ENCODE measurements at places on chromosomes 4 and X. TPM values are rescaled to one million over a fixed set of nuclear protein-coding genes. Genes with fewer than 3 reads are reported as not detected.
A peak's percentile ranks its signal among the peaks of the same experiment; 100 is the strongest.

FAM236B gene
- total RNA-seq: not detected

NAP1L3 gene
- total RNA-seq: 3.0 TPM

RS1 gene
- total RNA-seq: not detected

CT47A1 gene
- not detected for total RNA-seq

MSN gene
- 182 TPM for total RNA-seq

DMP1 gene
- total RNA-seq: not detected

DNA sequence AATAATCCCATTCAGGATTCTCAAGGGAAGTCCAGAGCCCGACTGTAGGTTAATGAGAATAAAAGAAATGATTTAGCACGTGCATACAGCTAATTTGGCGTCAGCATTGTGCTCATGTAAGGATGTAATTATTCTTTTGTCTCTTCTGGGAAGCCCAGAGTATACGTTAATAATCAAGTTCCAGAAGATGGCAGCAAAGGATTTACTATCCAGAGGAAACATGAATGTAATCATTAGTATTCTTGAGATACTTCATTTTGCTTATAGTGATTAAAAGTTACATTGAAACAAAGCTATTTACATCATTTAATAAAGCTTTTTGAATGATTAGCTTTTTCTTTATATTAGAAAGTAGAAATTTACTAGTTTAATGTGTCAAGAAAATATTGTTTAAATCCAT, 27.1 kb upstream of the MAP9 start:
- no peak overlapping the region for H3K4me3 ChIP-seq
- no peak for DNase-seq
- H3K27me3 ChIP-seq: no peaks in the 10 kb centered on the region
- H3K36me3 ChIP-seq: no peaks in the 10 kb centered on the region
- H3K27ac ChIP-seq: no peak overlapping the region

DNA sequence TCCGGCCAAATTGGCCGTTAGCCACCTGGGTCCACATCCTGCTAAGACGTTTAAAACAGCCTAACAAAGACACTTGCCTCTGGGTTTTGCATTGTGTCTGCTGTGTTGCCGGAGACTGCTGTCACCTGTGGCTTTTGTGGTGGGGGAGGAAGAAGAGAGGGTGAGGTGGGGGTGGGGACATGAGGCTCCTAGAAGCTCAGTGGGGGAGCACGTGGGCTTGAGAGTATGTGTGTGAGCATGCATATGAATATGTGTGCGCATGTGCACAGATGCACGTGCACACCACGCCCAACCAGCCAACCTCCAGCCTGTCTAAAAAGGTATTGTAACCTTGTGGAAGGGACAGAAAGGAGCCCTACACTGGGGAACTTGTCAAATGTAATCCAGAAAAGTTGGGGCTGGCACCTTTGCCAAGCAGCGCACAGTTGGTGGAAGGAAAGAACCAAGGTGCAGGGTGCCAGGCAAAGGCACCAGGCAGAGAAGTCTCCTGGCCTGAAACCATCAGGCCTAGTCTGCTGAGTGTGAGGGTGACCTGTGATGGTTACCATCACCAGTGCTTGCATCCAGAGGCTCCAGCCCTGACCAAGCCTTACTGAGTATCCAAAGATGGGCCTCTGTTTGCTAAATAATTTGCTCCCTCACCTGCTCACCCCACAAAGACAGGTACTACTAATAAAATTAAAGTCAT, 10.1 kb upstream of the SASH3 start:
- no peak for DNase-seq
- H3K36me3 ChIP-seq: no peaks in the 10 kb centered on the region
- no peak overlapping the region for H3K4me3 ChIP-seq
- H3K27me3 ChIP-seq: no peaks in the 10 kb centered on the region
- H3K4me1 ChIP-seq: no peaks in the 10 kb centered on the region
- no peak overlapping the region for H3K27ac ChIP-seq

GRCh38 chr4:48439988-48440387, 43.2 kb upstream of the SLC10A4 start:
- no peaks in the 10 kb centered on the region for H3K36me3 ChIP-seq
- no peaks in the 10 kb centered on the region for H3K27me3 ChIP-seq
- H3K4me3 ChIP-seq: no peak overlapping the region
- no peak overlapping the region for H3K27ac ChIP-seq

- H3K4me1 ChIP-seq: no peaks in the 10 kb centered on the region
- no peak overlapping the region for H3K4me3 ChIP-seq
- H3K36me3 ChIP-seq: no peaks in the 10 kb centered on the region
Observed at GRCh38 chrX:132648895-132649294, 160.1 kb upstream of the MBNL3 start.

- no peaks in the 10 kb centered on the region for H3K4me1 ChIP-seq
- no peak overlapping the region for H3K27ac ChIP-seq
- no peaks in the 10 kb centered on the region for H3K27me3 ChIP-seq
- no peak for DNase-seq
- H3K36me3 ChIP-seq: no peaks in the 10 kb centered on the region
- H3K4me3 ChIP-seq: no peak overlapping the region
Observed at GRCh38 chr4:22233230-22233629, 282.6 kb downstream of the ADGRA3 start.

DNA sequence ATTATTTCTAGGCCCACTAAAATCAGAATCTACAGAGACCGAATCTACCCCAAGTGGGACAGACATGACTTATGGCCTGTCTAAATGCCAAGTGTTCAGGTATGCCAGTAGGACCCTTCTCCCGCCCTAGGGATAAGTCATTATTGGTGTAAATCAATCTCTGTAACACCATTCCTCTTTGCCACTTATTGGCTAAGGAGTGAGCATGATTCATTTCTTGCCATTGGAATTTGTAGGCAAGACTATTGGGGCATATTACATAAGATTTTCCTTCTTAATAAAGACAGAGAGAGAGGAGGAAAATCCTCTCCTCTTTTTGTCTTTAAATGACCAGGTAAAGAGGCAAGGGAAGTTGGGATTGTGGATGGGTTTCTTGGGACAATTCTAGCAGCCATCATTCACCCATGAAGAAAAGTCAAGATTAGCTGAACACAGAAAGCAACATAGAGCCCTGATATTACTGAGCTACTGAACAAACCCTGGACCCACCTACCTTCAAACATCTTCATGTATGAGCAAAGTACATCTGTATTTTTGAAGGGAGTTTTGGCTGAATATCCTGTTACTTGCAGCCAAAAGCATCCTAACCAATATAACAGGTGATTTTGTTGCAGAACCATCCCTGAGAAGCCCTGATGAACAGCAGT, 2.6 kb downstream of the SLC9B2 start:
- no peaks in the 10 kb centered on the region for H3K4me1 ChIP-seq
- no peak overlapping the region for H3K27ac ChIP-seq
- no peak for DNase-seq
- H3K4me3 ChIP-seq: no peak overlapping the region
- no peaks in the 10 kb centered on the region for H3K36me3 ChIP-seq

- no peaks in the 10 kb centered on the region for H3K36me3 ChIP-seq
- DNase-seq: no peak
- no peaks in the 10 kb centered on the region for H3K4me1 ChIP-seq
- no peak overlapping the region for H3K4me3 ChIP-seq
Observed at GRCh38 chr4:101178731-101179130, 168.6 kb downstream of the PPP3CA start.

DNA sequence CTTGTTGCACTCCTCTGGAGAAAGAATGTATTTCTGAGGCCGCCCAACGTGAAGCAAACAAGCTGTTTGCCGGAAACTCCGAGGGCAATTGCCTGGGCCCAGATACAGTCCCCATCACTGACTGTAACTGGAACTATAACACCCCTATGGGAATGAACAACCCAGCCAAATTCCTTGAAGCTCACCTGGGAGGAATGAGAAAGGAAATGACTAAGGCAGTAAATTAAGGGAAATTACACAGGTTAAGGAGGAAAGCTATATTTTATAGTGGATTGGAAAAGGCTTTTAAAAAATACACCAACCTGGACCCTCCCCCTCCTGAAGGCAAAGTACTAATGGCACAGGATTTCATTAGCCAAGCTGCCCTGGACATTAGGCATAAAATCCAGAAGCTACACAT, 11.7 kb upstream of the HERC5 start:
- no peaks in the 10 kb centered on the region for H3K36me3 ChIP-seq
- DNase-seq: no peak
- H3K4me1 ChIP-seq: no peaks in the 10 kb centered on the region
- H3K4me3 ChIP-seq: no peak overlapping the region

- peaks cover 7% of the 10 kb centered on the region for H3K4me1 ChIP-seq
- peak overlapping the region; percentile 91 for H3K27ac ChIP-seq
- no peaks in the 10 kb centered on the region for H3K36me3 ChIP-seq
- DNase-seq: no peak
- H3K27me3 ChIP-seq: no peaks in the 10 kb centered on the region
Observed at GRCh38 chr4:6942238-6942800, 32.7 kb downstream of the TBC1D14 start.

DNA sequence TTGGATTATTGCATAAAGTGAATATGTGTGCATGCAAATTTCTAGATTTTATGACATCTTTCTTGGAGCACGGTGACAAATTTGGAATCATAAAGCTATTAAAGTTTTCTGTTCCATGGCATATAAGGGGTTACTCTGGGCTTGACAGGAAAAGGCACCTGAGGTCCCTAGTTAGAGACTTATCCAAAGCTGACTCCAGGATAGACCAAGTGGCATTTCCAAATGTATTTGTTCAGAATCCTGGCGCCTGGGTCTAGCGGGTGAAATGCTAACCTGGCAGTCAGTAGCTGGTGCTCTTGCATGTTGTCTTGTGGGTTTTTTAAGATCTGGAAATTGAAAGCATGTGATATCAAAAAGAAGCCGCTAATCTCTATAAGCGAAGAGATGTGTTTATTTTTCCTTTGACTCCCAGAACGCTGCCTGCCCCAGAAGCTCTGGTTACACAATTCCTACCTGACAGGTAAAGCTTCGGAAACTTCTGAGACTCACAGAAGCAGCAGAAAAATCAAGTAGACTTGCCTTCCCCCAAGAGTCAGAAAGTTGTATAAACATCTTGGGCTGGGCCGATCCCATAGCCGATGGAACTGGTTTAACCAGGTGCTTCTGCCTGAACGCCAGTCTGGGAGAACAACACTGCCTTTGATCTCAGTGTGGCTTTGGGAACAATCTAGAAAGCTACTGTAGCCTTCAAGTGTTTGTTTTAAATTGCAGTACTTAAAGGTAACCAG, 12.9 kb upstream of the ZCCHC4 start:
- H3K27me3 ChIP-seq: no peaks in the 10 kb centered on the region
- H3K4me1 ChIP-seq: no peaks in the 10 kb centered on the region
- no peaks in the 10 kb centered on the region for H3K36me3 ChIP-seq
- DNase-seq: peak; percentile 57

GRCh38 chr4:109848501-109848900, 594 bp downstream of the LRIT3 start:
- H3K27me3 ChIP-seq: no peaks in the 10 kb centered on the region
- H3K27ac ChIP-seq: no peak overlapping the region
- no peaks in the 10 kb centered on the region for H3K36me3 ChIP-seq
- H3K4me3 ChIP-seq: no peak overlapping the region
- no peaks in the 10 kb centered on the region for H3K4me1 ChIP-seq
- DNase-seq: no peak

GRCh38 chr4:139499186-139499585, 45.3 kb downstream of the RAB33B start:
- no peaks in the 10 kb centered on the region for H3K36me3 ChIP-seq
- H3K27me3 ChIP-seq: no peaks in the 10 kb centered on the region
- H3K27ac ChIP-seq: no peak overlapping the region
- no peak overlapping the region for H3K4me3 ChIP-seq

- H3K4me1 ChIP-seq: no peaks in the 10 kb centered on the region
- no peak for DNase-seq
- no peak overlapping the region for H3K27ac ChIP-seq
Observed at GRCh38 chrX:81378560-81378959, 176.7 kb downstream of the SH3BGRL start.

All from breast epithelium (tissue), 4 donors.